ENCODE measurements at places on chromosomes 13 and 19. TPM values are rescaled to one million over a fixed set of nuclear protein-coding genes. Genes with fewer than 3 reads are reported as not detected.

DNA sequence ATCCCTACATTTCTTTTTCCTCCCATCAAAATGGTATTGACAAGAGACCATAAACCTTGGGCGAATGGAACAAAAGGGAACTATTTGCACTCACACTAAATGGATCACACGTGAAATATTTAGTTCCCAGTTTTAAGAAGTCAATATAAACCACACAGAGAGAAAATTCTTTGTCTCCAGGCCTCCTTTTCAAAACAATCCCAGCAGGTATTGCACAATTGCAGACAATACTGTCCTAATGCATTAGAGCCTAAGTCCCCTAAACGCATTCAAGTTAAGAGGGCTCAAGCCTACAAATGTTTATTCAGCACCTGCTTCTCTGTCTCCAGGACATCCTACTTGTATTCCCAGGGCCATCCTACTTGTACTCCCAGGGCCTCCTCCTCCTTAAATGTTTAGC, 1.3 kb upstream of the B3GLCT start:
- DNase-seq: no peak
- no peaks in the 10 kb centered on the region for H3K36me3 ChIP-seq
- H3K27me3 ChIP-seq: no peaks in the 10 kb centered on the region
- H3K27ac ChIP-seq: no peak overlapping the region

The HSD17B14 gene
- total RNA-seq: 0.75 TPM

The KANK3 gene
- 4.4 TPM for total RNA-seq

GRCh38 chr13:26964278-26965250, 204.0 kb upstream of the GPR12 start:
- DNase-seq: no peak
- H3K36me3 ChIP-seq: no peaks in the 10 kb centered on the region
- H3K27ac ChIP-seq: no peak overlapping the region
- no peak overlapping the region for H3K4me3 ChIP-seq
- no peaks in the 10 kb centered on the region for H3K27me3 ChIP-seq

DNA sequence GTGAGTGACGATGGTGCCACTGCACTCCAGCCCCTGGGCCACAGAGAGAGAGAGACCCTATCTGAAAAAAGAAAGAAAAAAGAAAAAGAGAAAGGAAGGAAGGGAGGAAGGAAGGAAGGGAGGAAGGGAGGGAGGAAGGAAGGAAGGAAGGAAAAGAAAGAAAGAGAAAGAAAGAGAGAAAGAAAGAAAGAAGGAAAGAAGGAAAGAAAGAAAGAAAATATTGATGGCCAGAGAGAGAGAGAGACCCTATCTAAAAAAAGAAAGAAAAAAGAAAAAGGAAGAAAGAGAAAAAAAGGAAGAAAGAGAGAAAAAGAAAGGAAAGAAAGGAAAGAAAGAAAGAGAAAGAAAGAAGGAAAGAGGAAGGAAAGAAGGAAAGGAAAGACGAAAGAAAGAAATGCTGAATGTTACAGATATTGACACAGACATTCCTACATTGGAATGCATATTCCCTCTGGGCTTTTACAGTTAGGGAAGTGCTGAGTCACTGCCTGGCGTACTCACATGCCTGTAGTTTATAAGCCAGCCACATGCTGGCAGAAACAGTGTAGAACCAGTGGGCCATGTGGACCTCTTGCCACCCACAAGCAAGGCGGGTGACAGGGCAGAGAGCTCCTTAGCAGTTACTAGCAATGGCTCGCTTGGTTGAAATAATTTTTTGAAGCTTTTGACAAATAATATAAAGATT, 34.6 kb upstream of the SLC46A3 start:
- H3K36me3 ChIP-seq: no peaks in the 10 kb centered on the region
- DNase-seq: no peak
- H3K27me3 ChIP-seq: no peaks in the 10 kb centered on the region
- peaks cover 18% of the 10 kb centered on the region for H3K4me1 ChIP-seq
- H3K4me3 ChIP-seq: no peak overlapping the region

DNA sequence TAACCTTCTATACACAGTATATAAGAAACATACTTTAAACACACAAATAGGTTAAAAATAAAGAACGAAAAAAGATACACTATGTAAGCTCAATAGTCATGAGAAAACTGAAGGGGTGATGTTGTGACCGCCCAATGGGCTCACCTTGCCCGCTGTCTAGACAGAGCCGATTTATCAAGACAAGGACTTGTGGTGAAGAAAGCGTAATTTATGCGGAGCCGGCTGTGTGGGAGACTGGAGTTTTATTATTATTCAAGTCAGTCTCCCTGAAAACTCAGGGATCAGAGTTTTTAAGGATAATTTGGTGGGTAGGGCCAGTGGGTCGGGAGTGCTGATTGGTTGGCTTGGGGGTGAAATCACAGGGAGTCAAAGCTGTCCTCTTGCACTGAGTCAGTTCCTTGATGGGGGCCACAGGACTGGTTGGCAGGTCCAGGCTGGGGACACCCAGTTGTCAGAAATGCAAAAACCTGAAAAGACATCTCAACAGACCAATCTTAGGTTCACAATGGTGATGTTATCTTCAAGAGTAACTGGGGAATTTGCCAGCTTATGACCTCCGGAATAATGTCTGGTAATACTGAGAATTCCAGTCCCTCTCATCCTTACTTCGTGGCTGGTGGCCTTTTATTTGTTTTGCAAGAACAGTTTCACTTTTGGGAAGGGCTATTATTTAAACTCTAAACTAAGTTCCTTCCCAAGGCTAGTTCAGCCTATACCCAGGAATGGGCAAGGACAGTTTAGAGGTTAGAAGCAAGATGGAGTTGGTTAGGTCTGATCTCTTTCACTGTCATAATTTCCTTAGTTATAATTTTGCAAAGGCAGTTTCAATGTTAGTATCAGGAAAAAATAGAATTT, 96.6 kb downstream of the UBL3 start:
- no peaks in the 10 kb centered on the region for H3K4me1 ChIP-seq
- no peak overlapping the region for H3K27ac ChIP-seq
- no peaks in the 10 kb centered on the region for H3K36me3 ChIP-seq
- H3K27me3 ChIP-seq: no peaks in the 10 kb centered on the region
- DNase-seq: no peak
- H3K4me3 ChIP-seq: no peak overlapping the region

DNA sequence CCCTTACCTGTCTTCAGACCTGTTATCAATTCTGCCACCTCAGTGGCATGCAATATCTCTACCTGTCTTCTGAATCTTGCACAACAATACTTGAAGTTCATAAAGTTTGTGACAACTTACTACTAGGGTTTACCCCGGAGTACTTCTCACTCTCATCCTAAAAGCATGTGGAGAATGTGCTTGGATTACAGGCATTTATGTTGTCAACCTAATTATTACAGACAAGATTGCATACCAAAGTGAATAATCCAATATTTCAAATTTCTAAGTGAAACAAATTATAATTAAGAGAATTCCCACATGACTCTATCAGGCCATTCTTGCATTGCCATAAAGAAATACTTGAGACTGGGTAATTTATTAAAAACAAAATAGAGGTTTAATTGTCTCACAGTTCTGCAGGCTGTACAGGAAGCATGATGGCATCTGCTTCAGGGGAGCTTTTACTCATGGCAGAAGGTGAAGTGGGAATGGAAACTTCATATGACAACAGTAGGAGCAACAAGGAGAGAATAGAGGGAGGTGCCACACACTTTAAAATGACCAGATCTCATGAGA, 661.0 kb upstream of the SPRY2 start:
- no peak overlapping the region for H3K4me3 ChIP-seq
- no peak for DNase-seq
- no peaks in the 10 kb centered on the region for H3K4me1 ChIP-seq
- no peak overlapping the region for H3K27ac ChIP-seq
- H3K36me3 ChIP-seq: no peaks in the 10 kb centered on the region

The ZNF99 gene
- total RNA-seq: not detected

- DNase-seq: no peak
- H3K4me3 ChIP-seq: no peak overlapping the region
- H3K36me3 ChIP-seq: no peaks in the 10 kb centered on the region
Measured at GRCh38 chr13:93554514-93554913, 327.9 kb downstream of the GPC6 start.

DNA sequence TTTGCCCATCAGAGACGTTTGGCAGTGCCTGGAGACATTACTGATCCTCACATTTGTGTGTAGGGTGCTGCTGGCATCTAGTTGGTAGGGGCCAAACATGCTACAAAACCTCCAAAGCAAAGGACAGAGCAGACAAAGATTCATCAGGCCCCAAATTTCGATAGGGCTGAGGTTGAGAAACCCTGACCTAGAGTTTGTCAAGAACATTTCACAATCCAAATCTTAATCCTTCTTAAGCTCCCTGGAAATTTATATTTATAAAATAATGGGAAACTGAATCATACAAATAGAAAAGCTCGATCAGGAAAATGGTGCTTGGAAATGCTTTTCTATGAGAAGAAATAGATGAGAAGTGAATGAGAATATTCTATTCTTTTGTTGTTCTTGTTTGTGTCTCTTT, 273.6 kb downstream of the DCT start:
- no peak overlapping the region for H3K27ac ChIP-seq
- H3K4me3 ChIP-seq: no peak overlapping the region
- no peaks in the 10 kb centered on the region for H3K36me3 ChIP-seq
- no peaks in the 10 kb centered on the region for H3K27me3 ChIP-seq
- no peaks in the 10 kb centered on the region for H3K4me1 ChIP-seq

DNA sequence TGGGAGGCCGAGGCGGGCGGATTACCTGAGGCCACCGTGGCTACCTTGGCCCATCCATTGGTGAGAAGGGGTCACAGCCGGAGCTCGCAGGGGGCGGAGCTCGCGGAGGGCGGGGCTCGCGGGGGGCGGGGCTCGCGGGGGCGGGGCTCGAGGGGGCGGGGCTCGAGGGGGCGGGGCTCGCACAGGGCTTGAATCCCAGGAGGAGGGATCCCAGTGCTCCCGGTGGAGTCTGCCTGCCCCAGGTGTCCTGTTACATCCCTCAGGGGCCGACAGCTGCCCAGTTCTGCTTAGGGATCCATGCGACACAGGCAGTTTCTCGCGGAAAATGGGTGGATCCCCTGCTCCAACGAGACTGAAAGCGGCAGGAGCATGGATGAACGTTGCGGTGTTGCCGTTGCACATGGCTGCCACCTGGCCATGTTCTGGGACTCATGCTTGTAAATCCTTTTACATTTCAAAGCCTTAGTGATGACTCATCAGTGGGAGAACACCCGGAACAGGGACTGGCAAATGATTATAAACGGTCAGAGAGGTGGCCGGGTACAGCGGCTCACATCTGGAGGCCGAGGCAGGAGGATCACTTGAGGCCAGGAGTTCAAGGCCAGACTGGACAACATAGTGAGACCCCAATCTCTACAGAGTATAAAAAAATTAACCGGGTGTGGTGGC, 25.1 kb downstream of the TMPRSS9 start:
- no peak for DNase-seq
- H3K36me3 ChIP-seq: no peaks in the 10 kb centered on the region
- no peaks in the 10 kb centered on the region for H3K4me1 ChIP-seq
- H3K27ac ChIP-seq: no peak overlapping the region
- peaks cover 35% of the 10 kb centered on the region for H3K27me3 ChIP-seq
- no peak overlapping the region for H3K4me3 ChIP-seq

DNA sequence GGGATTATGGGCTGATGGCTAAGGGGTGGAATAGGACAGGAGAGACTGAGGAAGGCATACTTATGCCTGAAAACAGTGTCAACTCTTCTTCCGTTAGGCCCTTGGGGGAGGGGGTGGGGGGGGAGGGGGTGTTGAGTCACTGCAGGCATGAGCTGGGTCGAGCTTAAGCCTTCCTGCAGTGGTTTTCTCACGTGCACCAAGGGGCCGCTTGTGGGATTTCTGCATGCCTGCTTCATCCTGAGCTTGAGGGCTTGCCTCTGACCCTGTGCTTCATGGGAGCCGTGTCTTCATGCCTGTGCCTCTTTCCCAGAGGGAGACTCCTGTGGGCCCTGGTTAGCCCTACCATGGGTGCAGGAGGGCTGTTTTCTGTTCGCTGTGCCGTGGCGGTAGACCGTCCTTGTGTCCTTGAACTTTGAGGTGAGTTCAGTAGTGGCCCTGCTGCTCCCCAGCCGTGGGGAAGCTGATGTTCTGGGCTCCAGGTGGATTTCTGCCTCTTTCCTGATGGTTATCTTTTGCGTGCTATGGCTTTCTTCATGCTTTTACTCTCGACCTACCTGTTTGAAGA, 186.1 kb downstream of the PCCA start:
- no peaks in the 10 kb centered on the region for H3K4me1 ChIP-seq
- DNase-seq: no peak

The NLRP7 gene
- not detected for total RNA-seq

Measured in T-cell (primary cell).